ENCODE measurements at places on chromosomes 1 and 21.

GRCh38 chr21:44391345-44392091, 38.1 kb downstream of the TRPM2 start:
- DNase-seq, result no peak

DNA sequence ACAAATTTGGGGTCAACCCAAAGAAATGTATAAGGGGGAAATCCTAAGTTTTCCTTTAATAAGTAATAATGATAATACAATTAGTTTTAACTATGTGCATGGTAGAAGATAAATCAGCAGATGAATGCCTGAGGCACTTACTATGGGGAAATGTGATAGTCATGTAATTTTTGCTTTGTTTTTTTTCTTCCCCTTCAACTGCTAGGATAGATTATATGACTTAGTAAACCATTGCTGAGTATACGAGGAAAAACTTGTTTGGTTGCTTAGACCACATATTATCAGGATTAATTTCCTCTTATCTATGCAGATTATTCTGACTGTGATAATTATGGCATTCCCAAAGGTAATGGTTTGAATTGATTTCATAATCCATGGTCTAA, 181.1 kb downstream of the TGFB2 start:
- DNase-seq, result no peak

DNA sequence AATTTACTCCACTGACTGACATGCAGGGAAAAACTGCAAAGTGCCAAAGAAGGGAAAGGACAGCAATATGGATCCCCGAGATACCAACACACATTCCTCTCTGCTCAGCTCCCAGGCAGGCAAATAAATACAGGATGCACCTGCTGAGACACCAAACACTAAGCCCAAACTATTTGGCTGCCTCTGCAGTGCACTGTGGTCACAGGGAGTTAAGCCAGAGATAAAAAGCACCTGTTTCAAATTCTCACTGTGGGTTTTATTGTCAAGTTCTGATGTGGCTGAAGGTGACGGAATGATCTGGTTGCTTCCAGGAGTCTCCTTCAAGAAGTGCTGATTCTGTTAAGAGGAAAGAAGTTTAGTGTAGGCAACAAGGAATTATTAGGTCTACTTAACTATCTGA, 17.7 kb downstream of the TEX38 start:
- DNase-seq, result no peak

GRCh38 chr1:2971609-2972008, 49.7 kb upstream of the ACTRT2 start:
- no peak for DNase-seq

DNA sequence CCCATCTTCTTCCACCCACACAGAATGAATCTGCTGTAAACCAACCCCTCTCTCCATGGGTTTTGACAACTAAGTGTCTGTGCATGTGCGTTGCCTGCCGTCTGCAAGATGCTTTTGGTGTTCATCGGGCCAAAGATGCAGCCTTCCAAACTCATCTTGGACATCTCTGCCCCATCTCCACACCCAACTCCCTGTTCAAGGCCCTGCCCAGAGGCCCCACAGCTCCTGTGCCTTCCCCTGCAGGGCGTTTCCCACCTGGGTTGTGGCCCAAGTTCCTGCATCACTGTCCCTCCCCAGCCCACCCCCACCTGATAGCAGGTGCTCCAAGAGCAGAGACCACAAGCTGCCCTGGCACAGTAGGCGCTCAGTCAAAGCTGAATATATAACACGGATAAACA, 103.2 kb downstream of the BCAR3 start:
- no peak for DNase-seq

DNA sequence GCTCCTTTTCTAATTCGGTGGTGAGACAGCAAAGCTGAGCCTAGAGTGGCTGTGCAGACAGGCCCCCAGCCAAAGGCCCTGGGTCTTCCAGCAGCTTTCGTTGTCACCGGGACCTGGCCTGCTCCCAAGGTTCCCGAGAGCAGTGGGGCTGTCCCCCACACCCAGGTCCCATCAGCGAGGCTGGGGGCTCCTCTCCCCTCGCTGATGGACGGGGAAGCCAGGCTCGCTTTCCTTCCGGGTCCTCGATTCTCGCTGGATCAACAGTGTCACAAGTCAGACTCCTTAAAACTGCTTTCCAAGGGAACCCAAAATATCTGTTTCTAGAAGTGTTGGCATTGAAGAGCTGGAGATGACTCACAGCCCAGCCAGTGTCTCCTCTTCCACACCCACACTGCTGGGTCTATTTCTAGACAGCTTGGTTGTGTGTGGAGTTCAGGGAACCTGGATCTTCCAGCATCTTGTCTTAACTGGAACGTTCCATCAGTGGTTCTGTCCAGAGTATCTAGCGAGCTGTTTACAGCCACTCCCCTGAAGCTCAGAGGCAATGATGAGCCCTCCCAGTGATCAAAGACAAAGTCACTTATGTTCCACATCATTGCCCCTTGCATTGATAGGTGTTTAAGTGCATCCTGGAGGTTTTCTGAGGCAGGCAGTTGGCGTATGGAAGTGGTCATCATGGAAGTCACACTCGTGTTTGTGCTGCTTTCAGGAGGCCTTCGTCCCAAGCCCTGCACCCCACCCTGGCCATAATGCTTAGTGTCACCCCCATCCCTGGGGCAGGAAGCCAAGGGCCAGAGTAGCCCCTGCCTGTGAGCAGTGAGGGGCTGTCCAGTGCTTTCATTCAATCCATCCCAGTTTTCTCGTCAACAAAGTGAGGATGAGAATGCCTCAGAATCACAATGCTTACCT, 35.2 kb downstream of the RRP1 start:
- DNase-seq, result no peak

GRCh38 chr1:91585502-91585901, 84.9 kb downstream of the CDC7 start:
- DNase-seq, result no peak

Measured in NCI-H2081 treated with DMSO at 0.1 percent for 48 hours (cell line).